ENCODE measurements at places on chromosomes 6 and 20.

GRCh38 chr6:128574402-128574801, 54.0 kb upstream of the PTPRK start:
- no peak for DNase-seq

GRCh38 chr6:4561078-4561435, 215.1 kb upstream of the CDYL start:
- DNase-seq = no peak

DNA sequence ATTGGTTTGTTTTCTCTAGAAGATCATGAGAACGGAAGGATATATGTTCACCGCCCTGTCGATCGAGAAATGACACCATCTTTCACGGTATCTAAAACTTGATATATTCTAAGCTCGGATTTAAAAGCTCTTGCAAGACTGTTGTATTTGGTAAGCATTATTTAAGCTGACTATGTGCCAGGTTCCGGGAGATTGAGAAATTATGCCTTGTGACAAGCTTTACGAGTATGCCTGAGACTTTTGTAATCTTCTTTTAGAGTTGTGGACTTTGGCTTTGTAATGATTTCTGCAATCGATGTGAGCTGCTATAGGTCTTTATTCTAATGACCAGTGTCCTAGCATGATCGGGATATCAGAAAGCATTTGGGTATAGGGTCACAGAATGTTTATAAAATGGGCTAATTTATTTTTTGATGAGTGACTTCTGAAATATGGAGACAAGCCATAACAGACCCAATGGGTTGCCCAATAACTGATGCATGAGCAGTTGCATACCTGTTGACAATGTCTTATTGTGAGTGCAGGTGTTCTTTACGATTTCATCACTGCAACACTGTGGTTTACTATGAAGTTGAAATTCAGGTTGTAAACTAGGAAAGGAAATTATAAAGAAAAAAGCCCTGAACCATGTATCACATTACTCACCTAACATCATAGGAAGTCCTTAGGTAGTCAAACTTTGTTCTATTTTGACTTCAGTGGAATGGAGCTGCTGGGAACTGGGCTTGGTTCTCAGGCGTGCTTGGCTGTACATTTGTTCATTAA, 14.0 kb downstream of the CDH26 start:
- no peak for DNase-seq

GRCh38 chr20:20261159-20261558, 106.7 kb upstream of the INSM1 start:
- no peak for DNase-seq

GRCh38 chr20:62658593-62659178, 16.4 kb downstream of the SLCO4A1 start:
- no peak for DNase-seq

DNA sequence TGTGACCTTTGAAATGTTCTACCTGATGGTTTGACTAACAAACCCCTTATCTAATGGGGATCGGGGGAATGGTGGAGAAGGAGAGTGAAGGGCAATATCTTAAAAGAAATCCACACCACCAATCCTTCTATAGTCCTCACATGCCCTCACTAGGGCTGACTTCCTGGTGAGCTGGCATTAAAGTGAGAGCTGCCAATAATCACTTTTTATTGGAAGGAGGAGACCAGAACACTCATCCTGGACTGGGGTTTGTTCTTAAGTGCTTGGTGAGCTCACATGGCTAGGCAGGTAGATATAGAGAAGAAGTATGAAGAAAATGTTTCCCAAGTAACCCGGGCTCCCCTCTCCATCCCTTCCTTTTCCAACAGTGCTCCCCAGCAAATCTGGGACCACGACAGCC, 49.8 kb downstream of the SCGN start:
- DNase-seq = no peak

DNA sequence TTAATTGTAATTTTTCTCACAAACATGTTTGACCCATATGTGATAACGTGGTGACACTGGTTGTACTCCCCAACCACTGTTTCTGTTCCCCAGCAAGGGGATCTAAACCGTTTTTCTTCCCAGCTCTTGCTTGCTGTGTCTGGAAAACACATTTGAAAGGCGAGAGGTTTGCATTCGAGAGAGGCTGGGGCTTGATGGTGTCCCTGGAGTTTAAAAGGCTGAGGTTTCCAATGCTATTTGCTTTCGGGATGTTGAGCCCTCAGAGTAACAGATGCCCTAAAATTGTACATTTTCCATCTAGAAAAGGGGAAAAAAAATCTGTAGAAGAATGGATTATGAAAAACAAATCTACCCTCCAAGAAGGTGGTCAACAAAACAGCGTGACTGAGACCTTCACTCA, 35.4 kb downstream of the AKAP12 start:
- no peak for DNase-seq

Data from activated T-cell treated with anti-CD3 and anti-CD28 coated beads for 24 hours (primary cell).